ENCODE measurements at places on chromosomes 7 and 10. TPM values are rescaled to one million over a fixed set of nuclear protein-coding genes. Genes with fewer than 3 reads are reported as not detected.

- DNase-seq: no peak
Observed at GRCh38 chr10:86179961-86180360, 186.6 kb downstream of the GRID1 start.

- DNase-seq: no peak
Observed at GRCh38 chr7:2025188-2025587, 207.6 kb downstream of the MAD1L1 start.

DNA sequence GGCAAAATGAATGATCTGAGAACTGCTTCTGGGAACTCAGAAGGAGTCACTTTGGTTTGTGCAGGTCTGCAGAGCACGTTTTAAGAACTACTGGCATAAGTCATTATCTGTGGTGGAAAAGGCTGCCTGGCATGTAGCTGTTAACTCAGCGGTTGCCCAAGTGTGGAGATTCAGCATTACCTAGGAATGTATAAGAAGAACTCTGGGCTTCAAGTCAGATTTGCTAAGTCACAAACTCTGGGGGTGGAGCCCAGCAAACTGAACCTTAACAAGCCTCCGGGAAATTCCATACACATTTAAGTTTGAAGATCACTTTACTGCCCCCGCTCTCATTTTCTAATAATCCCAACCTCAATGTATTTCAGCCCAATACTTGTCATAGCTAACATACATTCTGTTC is 31.1 kb downstream of the PLXDC2 start:
- DNase-seq: no peak

The OR6V1 gene
- not detected for total RNA-seq

DNA sequence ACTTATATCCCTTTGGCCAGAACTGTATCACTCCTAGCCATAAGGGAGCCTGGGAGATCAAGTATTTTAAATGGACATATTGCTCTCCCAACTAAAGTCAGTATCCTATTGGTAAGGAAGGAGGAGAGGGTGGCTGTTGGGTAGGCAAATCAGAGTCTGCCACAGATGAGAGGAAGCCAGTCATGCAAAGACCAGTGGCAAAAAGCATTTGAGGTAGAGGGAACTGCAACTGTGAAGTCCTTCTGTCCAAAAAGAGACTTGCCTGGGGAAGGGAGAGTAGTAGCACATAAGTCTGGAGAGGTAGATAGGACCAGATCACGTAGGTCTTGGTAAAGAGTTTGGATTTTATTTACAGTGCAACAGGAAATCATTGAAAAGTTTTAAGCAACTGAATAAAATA is 8.8 kb upstream of the CCNJ start:
- no peak for DNase-seq

The ZNF736 gene
- 11.0 TPM for total RNA-seq

GRCh38 chr10:10320956-10321355 is 696.7 kb upstream of the CELF2 start:
- peak; percentile 31 for DNase-seq

The SEC24C gene
- total RNA-seq: 66.2 TPM

- no peak for DNase-seq
Observed at GRCh38 chr7:142962991-142963390, 828 bp upstream of the KEL start.

DNA sequence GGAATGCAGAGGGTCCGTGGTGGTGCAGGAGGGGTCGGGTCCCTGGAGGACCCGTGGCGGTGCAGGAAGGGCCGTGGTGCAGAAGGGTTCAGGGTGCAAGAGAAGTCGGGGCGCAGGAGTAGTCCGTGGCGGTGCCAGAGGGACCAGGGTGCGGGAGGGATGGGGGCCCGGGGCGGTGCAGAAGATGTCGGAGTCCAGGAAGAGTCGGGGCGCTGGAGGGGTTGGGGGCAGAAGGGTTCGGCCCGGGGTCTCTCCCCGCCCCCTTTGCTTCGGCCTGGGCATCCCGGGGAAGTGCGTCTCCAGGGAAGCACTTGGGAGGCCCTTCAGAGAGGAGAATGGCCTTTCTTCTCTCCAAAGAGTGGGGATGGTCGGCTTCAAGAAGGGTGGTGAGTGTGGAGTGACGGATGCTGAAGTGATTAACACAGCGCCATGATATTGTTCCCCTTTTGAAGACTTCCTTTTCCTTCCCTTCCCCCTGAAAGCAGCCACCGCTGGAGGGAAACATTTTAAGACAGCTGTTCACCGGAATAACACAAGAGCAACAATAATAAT is 997 bp downstream of the WDR37 start:
- DNase-seq: no peak

The NEUROG3 gene
- not detected for total RNA-seq

DNA sequence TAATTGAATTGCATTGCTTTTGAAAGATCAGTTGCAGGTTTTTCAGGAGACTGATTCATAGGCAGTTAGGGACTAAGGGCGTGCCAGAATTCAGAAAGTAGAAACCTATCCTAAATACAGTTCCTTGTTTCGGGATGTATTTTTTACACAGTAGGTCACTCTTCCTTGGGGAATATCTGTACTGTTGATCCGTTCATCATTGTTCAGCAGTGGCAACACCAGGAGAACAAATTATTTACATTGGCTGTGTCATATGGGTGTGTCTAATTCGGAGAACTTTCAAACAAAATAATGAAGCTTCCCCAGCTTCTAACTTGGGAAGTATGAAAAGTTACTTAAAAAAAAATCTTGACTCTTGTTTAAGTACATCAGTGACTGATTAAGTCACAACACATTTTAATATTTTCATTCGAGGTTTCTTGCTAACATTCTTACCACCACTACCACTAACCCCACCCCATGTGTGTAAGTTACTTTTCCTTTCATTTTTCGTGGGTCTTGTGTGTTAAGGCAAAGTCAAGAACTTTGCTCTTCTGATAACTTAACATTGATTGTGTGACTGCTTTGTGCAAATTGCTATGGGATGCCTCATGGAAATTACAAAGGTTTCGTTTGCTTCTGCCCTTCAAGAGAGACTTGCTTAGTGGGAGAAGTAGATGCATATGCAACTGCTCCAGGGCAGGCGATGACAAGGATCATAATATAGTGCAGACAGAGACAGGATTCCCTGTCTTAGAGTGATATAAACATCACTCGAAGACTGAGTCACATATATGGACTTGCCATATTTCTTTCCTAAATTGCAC is 43.8 kb upstream of the RPA3 start:
- peak; percentile 52 for DNase-seq

GRCh38 chr10:75432763-75433162 is 1.3 kb downstream of the LRMDA start:
- no peak for DNase-seq

The IQUB gene
- 0.26 TPM for total RNA-seq

The MRC1 gene
- total RNA-seq: not detected

DNA sequence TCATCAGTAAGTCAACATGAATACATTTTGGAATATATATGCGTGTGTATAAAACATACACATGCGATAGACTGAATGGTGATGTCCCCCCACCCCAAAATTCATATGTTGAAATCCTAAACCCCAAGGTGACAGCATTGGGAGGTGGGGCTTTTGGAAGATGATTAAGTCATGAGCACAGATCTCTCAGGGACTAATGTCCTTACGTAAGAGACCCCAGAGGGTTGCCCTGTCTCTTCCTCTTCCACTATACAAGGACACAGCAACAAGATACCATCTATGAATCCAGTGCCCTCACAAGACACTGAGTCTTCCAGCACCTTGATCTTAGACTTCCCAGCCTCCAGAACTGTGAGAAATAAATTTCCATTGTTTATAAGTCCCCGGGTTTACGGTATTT is 22.5 kb downstream of the DRGX start:
- no peak for DNase-seq

The FOXI2 gene
- total RNA-seq: not detected

GRCh38 chr10:118698421-118698820 is 56.3 kb downstream of the CACUL1 start:
- peak; percentile 51 for DNase-seq

- DNase-seq: no peak
Observed at GRCh38 chr10:992467-992866, 4.2 kb downstream of the GTPBP4 start.

All from LHCN-M2 (cell line).